D721Med (cell line): ENCODE measurements at places on chromosomes 1 and 21.
A peak's percentile ranks its signal among the peaks of the same experiment; 100 is the strongest.

DNA sequence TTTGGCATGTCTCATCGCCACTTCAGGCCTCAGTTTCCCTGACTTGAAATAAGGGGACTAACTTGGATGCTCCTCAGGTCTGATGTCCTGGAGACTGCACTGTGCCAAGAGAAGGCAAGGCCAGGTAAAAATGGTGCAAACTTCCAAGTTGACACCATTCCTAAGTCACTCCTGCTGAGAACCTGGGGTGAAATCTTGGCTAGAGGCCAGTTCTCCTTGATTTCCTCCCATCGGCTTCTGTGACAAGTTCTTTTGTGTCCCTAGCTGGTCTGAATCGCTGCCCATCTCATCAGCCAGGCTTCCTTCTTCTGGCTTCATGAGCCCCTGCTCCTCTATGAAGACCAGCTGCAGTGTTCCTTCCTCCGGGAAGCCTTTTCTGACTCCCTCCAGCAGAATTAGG lies 48.6 kb upstream of the ID3 start:
- DNase-seq = no peak

DNA sequence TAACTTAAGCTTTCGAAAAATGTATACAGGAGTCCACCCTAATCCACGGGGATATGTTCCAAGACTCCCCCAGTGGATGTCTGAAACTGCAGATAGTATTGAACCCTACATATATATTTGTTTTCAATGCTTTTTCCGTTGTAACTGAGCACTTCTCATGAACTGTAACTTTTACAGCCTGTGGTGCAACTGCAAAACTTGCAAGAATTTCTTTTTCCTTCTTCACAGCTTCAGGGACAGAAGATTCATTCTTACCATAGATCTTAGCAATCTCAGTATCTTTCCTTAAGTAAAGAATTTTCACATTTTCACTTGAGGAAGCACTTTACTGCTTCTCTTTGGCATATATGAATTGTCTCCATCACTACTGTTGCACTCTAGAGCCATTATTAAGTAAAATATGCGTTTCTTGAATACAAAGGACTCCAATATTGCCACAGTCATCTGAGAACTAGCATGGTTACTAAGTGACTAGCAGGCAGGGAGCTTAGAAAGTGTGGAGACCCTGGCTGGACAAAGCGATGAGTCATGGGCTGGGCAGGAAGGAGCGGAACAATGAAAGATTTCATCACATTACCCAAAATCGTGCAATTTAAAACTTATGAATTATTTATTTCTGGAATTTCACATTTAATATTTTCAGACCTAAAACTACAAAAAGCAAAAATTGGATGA lies 14.1 kb downstream of the DPYD start:
- DNase-seq = no peak

GRCh38 chr1:83499998-83500397 lies 498.9 kb downstream of the TTLL7 start:
- DNase-seq = no peak

DNA sequence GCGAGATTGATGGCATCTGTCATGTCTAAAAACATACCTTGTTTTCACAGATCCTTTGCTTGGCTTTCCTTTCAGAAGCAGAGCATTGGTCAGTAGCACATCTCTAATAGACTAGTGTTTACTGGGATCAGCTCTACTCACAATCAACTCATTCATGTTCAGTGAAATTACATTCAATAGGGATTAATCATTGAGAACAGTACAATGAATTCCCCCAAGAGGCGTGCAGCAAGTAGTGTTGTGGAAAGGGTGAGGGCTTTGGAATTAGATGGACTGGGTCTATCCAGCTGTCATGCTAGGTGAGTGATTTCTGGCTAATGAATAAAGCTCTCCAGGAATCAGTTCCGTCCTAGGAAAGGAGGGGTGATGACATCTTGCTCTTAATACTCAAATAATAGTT lies 155.2 kb upstream of the COA6 start:
- no peak for DNase-seq

- DNase-seq = no peak
Observed at GRCh38 chr1:86068841-86069756, 87.5 kb downstream of the COL24A1 start.

DNA sequence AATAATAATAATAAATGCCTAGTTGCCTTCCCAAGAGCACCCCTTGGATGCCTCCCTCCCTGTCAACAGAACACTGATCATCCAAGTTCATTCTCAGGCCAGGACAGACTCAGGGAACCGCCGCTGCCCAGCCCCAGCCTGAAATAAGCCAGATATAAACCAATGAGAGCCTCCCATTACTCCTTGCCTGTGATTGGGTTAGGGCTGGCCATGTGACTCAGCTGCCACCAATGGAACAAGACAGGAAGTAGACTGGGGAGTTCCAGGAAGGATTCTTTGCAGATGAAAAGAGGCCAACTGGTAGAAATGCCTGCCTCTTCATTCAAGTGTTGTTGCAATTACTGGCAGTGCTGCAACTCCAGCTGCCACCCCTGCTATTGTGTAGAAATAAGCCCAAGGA lies 146.4 kb upstream of the TIAM1 start:
- DNase-seq = no peak

- no peak for DNase-seq
Observed at GRCh38 chr1:169326956-169327268, 40.7 kb downstream of the NME7 start.

DNA sequence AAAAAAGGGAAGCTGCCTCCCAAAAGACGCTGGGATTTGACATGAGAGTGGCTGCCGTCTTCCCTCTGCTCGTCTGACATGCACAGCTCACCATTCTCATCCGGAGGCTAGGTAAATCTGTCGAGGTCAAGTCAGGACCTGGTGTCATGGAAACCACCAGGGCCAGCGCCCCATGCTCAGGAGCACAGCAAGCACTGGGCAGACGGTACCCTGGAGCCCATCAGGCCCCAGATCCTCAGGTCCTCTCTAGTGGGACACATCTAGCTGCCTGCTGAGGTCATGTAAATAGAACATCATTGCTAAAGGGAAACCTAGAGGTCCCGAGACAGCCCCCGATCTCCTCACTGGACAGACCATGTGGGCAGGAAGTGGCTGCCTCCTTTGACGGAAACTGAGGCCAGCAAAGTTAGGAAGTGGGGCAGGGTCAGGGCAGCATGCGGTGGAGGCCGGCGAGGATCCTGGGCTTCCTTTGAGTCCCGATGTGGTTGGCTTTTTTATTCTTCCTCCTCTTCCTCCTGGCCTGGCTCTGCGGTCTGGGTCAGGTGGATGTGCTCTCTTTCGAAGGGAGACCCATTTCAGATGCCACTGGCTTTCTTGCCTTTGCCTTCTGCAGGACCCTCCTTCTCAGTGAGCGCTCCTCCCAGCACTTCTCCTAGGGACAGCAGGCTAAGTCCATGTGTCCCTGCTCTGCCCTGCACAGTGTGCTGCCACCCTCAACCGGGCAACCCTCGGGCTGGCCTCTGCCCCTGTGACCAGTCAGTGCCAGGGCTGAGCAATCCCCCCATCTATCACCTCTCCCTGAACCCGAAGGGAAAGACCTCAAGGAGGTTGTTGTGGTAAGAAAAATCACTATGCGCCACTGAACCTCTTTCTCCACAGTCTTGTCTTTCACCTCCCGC lies 5.9 kb downstream of the AGT start:
- no peak for DNase-seq

DNA sequence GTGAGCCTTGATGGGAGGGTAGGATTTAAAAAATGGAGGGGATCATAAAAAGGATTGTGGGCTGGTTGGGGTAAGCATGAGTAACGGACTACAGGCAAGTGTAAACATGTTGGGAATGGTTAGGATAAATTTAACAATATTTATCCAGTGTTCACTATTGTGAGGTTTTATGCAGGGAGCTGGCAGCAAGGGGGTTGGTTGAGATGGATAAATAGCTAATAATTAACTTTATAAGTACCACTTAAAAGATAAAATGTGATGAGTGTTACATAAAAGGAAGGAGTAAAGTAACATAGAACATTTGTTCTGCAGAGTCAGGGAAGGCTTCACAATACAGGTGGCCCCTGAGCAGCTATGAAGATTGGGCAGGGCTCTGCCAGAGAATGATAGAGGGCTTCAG lies 109.0 kb downstream of the NGF start:
- DNase-seq = no peak

GRCh38 chr1:217181176-217181746 lies 449.6 kb downstream of the GPATCH2 start:
- no peak for DNase-seq

DNA sequence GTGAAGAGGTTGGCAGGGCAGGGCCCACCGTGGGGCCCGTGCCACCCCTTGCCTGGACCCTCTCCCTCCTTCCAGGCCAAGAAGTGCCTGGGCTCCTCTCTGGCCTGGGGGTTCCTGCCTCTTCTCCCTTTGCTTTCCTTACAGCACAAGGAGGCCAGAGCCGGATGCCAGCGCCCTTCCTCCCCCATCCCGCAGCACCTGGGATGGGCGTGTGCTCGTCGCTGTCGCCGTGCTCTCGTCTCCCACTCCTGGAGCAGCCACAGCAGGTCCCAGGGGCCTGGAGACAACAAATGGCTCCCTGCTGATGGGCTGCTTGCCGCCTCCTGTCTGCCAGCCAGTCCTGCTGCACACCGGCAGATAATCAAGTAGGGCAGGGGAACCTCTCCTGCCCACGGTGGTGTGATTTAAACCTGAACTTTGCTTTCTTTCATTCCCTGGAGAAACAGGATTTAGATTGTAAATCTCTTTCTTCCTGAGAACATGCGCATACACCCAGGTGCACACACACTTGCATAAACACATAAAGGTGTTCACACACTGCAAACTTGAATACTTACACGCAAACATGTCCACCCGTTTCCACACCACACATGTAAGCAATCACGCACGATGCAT lies 50.8 kb upstream of the POU3F1 start:
- DNase-seq = no peak

- DNase-seq = no peak
Observed at GRCh38 chr1:198623752-198624647, 14.8 kb upstream of the PTPRC start.

- DNase-seq = no peak
Observed at GRCh38 chr1:54934869-54935268, 45.6 kb upstream of the TMEM61 start.

DNA sequence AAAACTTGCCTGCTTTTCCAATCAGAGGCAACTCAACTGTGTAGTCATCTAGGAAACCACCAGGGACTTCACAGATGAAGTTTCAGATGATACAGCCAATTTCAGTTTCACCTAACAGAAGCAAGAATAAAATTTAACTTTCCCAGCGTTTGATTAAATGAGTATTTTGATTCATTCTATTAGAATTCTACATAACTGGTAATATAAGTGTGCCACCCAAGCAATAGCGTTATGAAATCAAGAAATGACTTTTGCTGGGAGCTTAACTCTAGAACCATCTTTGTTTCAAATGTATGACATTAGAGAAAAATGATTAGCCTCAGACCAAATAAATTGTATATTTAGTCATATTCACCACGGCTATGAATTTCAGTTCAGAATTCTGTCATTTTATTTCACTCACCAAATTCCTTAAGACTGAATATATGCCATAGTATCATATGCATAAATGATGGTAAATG lies 239.3 kb downstream of the NRIP1 start:
- no peak for DNase-seq

- DNase-seq = no peak
Observed at GRCh38 chr1:56028911-56029310, 550.5 kb downstream of the PLPP3 start.

- DNase-seq = no peak
Observed at GRCh38 chr1:159957824-159958268, 3.8 kb upstream of the SLAMF9 start.

GRCh38 chr1:153533689-153534201 lies 2.0 kb downstream of the S100A6 start:
- no peak for DNase-seq

DNA sequence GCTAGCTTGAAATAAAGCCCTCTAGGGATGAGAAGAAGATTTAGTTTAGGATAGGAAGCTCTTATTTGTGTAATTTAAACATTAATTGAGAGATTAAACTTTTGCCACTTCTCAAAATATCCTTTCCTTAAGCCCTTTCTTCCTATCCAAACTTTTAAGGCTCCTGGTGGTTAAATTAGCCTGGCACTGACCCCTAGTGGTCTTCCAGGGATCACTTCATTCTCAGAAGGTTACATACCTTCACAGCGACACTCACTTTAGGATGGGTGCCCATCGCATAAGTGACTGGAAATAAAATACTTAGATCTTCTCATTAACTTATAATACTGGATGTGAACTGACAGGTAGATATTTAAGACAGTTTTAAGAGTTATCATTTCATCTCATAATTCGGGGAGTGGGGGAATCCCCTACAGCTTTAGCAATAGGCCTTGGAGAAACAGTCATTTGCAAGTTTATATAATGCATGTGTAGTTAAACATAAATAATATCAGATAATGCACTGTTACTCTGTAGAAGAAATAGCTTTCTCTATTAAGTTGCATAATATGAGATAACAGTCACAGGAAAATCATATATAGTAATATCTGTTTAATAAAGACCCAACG lies 7.4 kb downstream of the LHX9 start:
- no peak for DNase-seq

- DNase-seq = no peak
Observed at GRCh38 chr1:243507001-243507671, 251.3 kb downstream of the SDCCAG8 start.

DNA sequence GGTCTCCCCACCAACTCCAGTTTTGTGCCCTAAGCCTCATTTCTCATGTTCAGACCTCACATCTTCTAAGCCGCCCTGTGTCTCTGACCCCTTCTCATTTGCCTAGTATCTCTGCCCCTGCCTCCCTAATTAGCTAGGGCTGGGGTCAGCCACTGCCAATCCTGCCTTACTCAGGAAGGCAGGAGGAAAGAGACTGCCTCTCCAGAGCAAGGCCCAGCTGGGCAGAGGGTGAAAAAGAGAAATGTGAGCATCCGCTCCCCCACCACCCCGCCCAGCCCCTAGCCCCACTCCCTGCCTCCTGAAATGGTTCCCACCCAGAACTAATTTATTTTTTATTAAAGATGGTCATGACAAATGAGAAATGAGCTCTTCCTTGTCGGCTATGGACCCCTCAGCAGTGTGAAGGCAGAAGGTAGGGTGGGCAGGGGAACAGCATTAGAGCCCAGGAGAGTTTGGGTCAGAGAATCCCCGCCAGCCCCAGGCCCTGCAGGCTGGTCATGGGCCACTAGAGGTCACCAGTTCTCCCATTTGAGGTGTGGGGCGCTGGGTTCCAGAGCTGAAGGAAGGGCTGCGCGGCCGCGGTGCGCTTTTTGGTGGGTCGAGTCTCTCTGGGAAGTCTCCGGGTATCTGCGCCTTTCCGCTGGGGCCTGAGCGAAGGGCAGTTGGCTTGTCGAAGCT lies 11.5 kb downstream of the ADAMTSL4 start:
- peak; percentile 78 for DNase-seq

GRCh38 chr1:43904660-43905551 lies 28.7 kb upstream of the ARTN start:
- no peak for DNase-seq

DNA sequence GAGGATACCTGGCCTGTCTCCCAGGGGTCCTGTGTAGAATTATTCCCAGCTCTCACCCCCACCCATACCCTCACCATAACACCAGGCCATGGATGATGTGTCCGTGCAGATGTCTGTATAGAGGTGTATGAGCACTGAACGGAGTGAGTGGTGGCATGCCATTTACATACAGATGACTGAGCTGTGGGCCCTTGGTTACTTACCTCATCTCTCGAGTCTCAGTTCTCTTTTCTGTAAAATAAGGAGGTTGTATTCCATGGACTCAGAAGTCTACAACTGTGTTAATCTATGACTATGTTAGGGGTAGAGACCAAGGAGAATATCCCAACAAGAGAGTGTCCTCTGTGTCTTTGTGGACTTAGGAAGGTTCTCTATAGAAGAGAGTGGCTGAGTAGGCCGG lies 65.6 kb upstream of the CD1D start:
- DNase-seq = no peak

- no peak for DNase-seq
Observed at GRCh38 chr1:32372149-32372756, 9.9 kb downstream of the TSSK3 start.
